ENCODE measurements at places on chromosomes 4 and X. TPM values are rescaled to one million over a fixed set of nuclear protein-coding genes. Genes with fewer than 3 reads are reported as not detected.

Gene ASMT
- not detected for total RNA-seq

Gene TBL1X
- 26.3 TPM for total RNA-seq

Gene VSIG1
- 0.12 TPM for total RNA-seq

- no peak overlapping the region for H3K4me3 ChIP-seq
- no peaks in the 10 kb centered on the region for H3K36me3 ChIP-seq
- no peaks in the 10 kb centered on the region for H3K4me1 ChIP-seq
- no peak for DNase-seq
- no peaks in the 10 kb centered on the region for H3K27me3 ChIP-seq
These were observed 111.4 kb downstream of the LUZP4 start for GRCh38 chrX:115400960-115401359.

DNA sequence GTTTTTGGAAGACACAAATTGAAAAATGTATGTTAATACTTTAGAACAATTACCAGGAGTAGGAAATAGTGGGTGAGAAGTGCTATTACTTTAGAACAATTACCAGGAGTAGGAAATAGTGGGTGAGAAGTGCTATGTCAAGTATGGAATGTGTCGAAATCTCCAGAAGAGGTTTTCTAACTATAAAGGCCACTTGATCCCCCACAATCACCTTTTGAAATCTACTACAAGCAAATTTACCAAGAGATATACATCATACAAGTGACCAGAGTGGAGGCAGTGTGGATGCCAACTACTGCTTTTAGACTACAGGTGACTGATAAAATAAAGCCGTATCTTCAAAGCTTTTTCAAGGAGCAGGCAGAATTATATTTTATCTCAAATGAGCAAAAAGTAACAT lies 43.1 kb downstream of the MAB21L2 start:
- no peaks in the 10 kb centered on the region for H3K36me3 ChIP-seq
- no peak overlapping the region for H3K4me3 ChIP-seq
- no peaks in the 10 kb centered on the region for H3K4me1 ChIP-seq
- DNase-seq: no peak
- H3K27ac ChIP-seq: no peak overlapping the region

GRCh38 chrX:139759637-139760036 lies 51.7 kb upstream of the MCF2 start:
- H3K27me3 ChIP-seq: no peaks in the 10 kb centered on the region
- no peaks in the 10 kb centered on the region for H3K36me3 ChIP-seq

- DNase-seq: peak; percentile 72
- no peaks in the 10 kb centered on the region for H3K36me3 ChIP-seq
- H3K4me3 ChIP-seq: no peak overlapping the region
- H3K27me3 ChIP-seq: no peaks in the 10 kb centered on the region
- H3K27ac ChIP-seq: no peak overlapping the region
These were observed 161.7 kb downstream of the BTC start for GRCh38 chr4:74632634-74633033.

GRCh38 chr4:186723292-186724057 lies at the start of gene FAT1:
Gene FAT1 (minus strand): TSS chr4:186723856. CDS start chr4:186709827, 14,029 bp downstream.
- H3K4me3 ChIP-seq: peak within 1 kb of the TSS; percentile 78
- H3K4me1 ChIP-seq: no peaks in the 10 kb centered on the region
- peak within 1 kb of the TSS; percentile 88 for H3K27ac ChIP-seq
- H3K36me3 ChIP-seq: 0 out of 2 replicates have a peak, but pooled peaks cover 4% of the 10 kb centered on the region
- DNase-seq: peak; percentile 54

- H3K4me1 ChIP-seq: no peaks in the 10 kb centered on the region
- peak; percentile 18 for DNase-seq
- peaks cover 10% of the 10 kb centered on the region for H3K27me3 ChIP-seq
These were observed 89.8 kb downstream of the PDGFRA start for GRCh38 chr4:54318904-54319303.

GRCh38 chr4:16908377-16909021 lies 10.1 kb upstream of the LDB2 start:
- DNase-seq: no peak
- peaks cover 5% of the 10 kb centered on the region for H3K27me3 ChIP-seq
- no peak overlapping the region for H3K4me3 ChIP-seq
- H3K36me3 ChIP-seq: no peaks in the 10 kb centered on the region

DNA sequence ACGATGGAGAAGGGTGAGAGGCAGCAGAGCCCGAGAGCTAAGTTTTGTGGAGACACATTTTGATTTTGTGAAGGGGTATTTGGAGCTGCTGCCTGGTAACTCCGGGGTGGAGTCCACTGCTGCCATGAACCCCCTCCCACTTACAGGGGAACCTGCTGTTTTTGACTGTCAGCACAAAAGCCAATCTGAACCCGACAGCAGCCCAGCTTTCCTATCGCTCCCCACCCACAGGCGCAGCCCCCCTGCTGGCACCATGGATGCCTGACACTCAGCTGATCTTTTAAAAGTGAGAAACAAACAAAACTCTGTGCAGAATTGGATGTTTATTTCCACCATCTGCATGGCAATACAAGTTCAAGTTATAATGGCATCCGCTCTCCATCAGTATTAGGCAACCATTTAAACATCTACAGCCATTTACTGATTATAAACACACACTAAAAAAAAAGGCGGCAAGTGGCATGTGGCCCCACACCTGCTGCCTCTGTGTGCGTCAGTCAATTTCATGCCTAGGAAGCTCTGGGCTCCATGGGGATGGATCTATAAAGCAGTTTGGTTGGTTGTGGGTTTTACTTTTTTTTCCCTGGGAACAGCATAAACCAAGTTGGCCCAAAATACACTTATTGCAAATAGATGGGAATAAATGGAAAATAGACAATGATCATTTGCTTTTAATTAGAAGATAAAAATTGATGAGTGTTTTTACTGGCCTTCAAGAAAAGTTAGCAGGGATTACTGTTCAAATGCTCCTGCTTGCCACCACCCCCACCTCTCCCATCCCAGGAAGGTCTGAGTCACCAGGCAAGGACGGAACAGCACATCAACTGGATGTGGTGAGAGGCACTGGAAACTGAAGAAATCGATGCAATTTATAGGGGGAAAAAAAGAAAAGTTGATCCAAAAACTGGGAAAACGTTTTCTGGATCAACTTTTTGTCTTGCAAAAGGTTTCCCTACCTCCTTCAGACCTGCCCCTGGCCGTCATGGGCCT lies 46.0 kb downstream of the SEPSECS start:
- H3K4me3 ChIP-seq: no peak overlapping the region
- no peaks in the 10 kb centered on the region for H3K36me3 ChIP-seq
- H3K27me3 ChIP-seq: no peaks in the 10 kb centered on the region
- peak overlapping the region; percentile 1 for H3K27ac ChIP-seq

DNA sequence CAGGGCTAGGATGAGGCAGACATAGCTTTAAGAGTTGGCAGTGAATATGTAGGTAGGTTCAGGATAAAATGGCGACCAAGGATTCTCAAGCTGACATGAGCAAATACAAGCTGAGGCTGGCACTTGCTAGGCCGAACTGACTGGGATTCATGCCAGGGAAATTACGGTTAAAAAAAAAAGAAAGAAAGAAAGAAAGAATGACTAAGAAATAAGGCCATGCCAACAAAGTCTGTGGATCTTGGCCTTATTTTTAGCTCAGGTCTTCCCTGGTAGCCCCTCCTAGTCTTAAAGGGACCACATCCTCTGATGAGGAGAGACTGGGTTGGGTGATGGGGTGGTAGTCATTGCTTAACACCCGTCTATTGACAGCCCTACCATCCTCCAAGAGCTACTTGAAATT lies 64.4 kb upstream of the KLHL13 start:
- no peaks in the 10 kb centered on the region for H3K4me1 ChIP-seq
- H3K4me3 ChIP-seq: no peak overlapping the region
- H3K27me3 ChIP-seq: no peaks in the 10 kb centered on the region
- no peak for DNase-seq

GRCh38 chr4:38040619-38041018 lies 80.4 kb downstream of the PTTG2 start:
- no peaks in the 10 kb centered on the region for H3K4me1 ChIP-seq
- peaks cover 10% of the 10 kb centered on the region for H3K36me3 ChIP-seq
- H3K27me3 ChIP-seq: no peaks in the 10 kb centered on the region
- H3K27ac ChIP-seq: no peak overlapping the region

DNA sequence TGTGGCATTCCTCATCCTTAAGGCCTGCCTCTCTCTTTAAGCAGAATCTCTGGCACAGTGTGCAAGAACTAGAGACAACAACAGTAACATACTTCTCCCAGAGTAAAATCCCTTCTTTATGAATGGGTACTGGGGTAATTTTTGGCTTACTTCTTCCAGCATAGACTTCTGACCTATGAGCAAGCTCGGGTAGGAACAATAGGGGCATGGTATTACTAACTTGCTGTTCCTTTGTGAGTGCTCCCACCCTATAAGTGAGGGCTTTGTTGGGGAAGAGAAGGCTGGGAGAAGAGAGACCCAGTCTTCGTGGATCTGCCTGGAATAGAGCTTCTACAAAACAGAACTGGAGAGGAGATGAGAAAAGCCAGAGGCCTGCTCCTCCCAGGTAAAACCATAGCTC lies 30.2 kb downstream of the CLDN2 start:
- no peak for DNase-seq
- H3K4me3 ChIP-seq: no peak overlapping the region
- H3K27ac ChIP-seq: no peak overlapping the region
- no peaks in the 10 kb centered on the region for H3K4me1 ChIP-seq
- no peaks in the 10 kb centered on the region for H3K36me3 ChIP-seq
- H3K27me3 ChIP-seq: no peaks in the 10 kb centered on the region

- DNase-seq: no peak
- no peaks in the 10 kb centered on the region for H3K36me3 ChIP-seq
- no peak overlapping the region for H3K27ac ChIP-seq
- no peaks in the 10 kb centered on the region for H3K4me1 ChIP-seq
- no peak overlapping the region for H3K4me3 ChIP-seq
These were observed 58.5 kb upstream of the PABPC4L start for GRCh38 chr4:134260126-134260525.

DNA sequence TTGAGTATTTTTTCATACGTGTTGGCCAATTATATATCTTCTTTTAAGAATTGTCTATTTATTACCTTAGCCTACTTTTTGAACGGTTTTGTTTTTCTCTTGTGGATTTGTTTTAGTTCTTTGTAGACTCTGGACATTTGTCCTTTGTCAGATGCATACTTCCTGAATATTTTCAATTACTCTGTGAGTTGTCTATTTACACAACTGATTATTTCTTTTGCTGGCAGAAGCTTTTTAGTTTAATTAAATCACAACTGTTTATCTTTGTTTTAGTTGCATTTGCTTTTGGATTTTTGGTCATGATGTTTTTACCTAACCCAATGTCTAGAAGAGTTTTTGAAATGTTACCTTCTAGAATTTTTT lies 19.6 kb downstream of the UGT2B7 start:
- H3K36me3 ChIP-seq: no peaks in the 10 kb centered on the region
- DNase-seq: no peak
- H3K4me1 ChIP-seq: no peaks in the 10 kb centered on the region
- no peak overlapping the region for H3K4me3 ChIP-seq
- no peak overlapping the region for H3K27ac ChIP-seq
- no peaks in the 10 kb centered on the region for H3K27me3 ChIP-seq

DNA sequence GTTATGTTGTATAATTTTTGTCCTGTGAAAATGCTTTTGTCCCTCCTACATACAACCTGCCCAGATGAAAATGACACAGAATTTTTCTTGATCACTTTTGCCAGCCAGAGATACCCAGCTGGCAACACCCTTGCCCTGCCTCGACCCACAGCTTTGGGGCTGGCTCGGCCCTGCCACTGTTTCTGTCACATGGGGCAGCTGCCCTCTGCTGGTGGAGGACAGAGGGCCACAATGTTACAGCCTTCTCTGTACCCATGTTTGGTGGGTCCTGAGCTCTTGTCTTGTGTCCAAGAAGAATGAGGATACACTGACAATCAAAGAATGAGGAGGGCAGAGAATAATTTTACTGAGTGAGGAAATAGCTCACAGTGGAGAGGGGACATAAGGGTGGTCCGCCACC lies 31.1 kb downstream of the BMP15 start:
- no peak overlapping the region for H3K27ac ChIP-seq
- H3K4me3 ChIP-seq: no peak overlapping the region
- H3K4me1 ChIP-seq: no peaks in the 10 kb centered on the region
- DNase-seq: no peak
- no peaks in the 10 kb centered on the region for H3K36me3 ChIP-seq

DNA sequence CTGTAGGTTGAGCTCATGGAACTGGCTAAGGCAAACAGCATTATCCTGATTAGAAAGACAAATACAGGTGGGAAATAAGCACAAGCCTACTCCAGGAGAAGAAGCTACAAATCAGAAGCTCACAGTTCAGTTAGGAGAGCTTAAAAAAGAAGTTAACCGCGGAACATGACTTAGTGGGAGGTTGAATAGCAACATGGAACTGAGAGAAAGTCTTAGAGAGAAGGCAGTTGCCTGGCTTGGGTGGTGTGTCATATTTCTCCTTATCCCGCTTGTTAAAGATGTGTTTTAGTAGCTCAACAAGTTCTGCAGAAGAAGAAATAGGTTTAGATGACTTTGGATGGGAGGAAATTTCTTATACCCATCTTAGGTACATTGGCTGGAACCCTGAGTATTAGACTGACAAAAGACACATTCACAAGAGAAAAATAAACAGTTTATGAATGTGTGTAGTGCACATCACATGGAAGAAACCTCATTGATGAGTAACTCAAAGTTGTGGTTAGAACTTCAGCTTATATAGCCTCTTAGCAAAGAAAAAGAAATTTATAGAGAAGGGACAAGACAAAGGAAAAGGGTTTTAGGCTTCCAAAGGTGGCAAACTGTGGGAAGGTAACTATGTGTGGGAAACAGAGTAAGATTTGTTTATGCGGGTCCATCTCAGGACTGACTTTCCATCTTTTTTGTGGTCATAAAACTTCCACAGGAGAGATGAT lies 37.4 kb upstream of the RXFP1 start:
- no peak overlapping the region for H3K27ac ChIP-seq
- H3K27me3 ChIP-seq: no peaks in the 10 kb centered on the region
- no peak for DNase-seq
- H3K4me3 ChIP-seq: no peak overlapping the region
- H3K4me1 ChIP-seq: no peaks in the 10 kb centered on the region

GRCh38 chr4:40992472-40993295 lies 221.7 kb downstream of the APBB2 start:
- peaks cover 30% of the 10 kb centered on the region for H3K4me1 ChIP-seq
- peak overlapping the region; percentile 22 for H3K27ac ChIP-seq
- DNase-seq: peak; percentile 34
- H3K36me3 ChIP-seq: no peaks in the 10 kb centered on the region
- H3K27me3 ChIP-seq: no peaks in the 10 kb centered on the region

DNA sequence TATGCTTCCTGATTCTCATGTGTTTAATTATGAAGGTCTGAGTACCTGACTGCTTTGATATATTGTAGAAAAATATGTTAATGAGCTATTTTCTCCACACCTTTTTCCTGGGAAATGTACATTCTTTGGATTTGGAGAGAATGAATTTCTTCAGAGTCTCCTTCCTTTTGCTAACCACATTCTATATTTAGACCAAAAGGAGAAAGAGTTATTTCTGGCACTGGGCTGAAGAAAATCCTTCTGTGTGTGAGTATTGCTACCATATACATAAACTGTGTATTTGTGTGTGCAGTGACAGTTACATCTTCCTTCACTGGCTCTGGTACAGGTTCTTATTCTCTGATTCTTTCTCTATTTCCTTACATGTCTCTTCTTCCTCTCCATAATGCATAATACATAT lies 44.5 kb upstream of the PGRMC2 start:
- no peak overlapping the region for H3K4me3 ChIP-seq
- no peak overlapping the region for H3K27ac ChIP-seq
- no peaks in the 10 kb centered on the region for H3K4me1 ChIP-seq
- H3K27me3 ChIP-seq: no peaks in the 10 kb centered on the region
- H3K36me3 ChIP-seq: no peaks in the 10 kb centered on the region

GRCh38 chr4:46503739-46504138 lies 113.8 kb upstream of the GABRA2 start:
- no peaks in the 10 kb centered on the region for H3K4me1 ChIP-seq
- H3K36me3 ChIP-seq: no peaks in the 10 kb centered on the region
- no peak overlapping the region for H3K4me3 ChIP-seq
- no peak for DNase-seq

GRCh38 chr4:105158837-105159236 lies 12.2 kb downstream of the TET2 start:
- H3K27me3 ChIP-seq: no peaks in the 10 kb centered on the region
- H3K27ac ChIP-seq: no peak overlapping the region
- no peaks in the 10 kb centered on the region for H3K36me3 ChIP-seq
- H3K4me1 ChIP-seq: no peaks in the 10 kb centered on the region
- DNase-seq: no peak
- H3K4me3 ChIP-seq: no peak overlapping the region

Data from SJCRH30 (cell line).